SK-N-SH (cell line): ENCODE measurements at places on chromosomes 1 and 21. TPM values are rescaled to one million over a fixed set of nuclear protein-coding genes. Genes with fewer than 3 reads are reported as not detected.

- peaks cover 10% of the 10 kb centered on the region; the same call in 1 of the 2 replicates for H3K4me1 ChIP-seq
- no peaks in the 10 kb centered on the region for H3K36me3 ChIP-seq
- H3K4me3 ChIP-seq = no peak overlapping the region
- H3K27me3 ChIP-seq = no peaks in the 10 kb centered on the region
- no peak for DNase-seq
These were observed 109.8 kb downstream of the KCNK2 start for GRCh38 chr1:215192306-215192705.

DYNLT5 gene
- not detected in 2 replicates for polyA plus RNA-seq

DNA sequence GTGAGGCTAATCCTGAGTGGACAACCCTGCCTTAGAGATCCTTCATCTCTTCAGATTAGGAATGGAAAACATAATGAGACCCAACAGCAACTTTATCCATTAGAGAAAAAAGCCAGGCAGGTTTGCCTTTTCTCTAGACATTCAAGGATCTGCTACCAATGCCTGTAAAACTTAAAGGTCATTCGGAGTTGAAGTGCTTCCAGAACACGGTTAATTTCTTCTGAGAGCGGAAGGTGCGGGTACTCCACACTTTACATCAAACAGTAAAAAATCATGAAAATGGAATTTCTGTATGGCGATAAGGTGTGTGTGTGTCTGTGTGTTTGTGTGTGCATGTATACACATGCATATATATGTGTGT lies 65.2 kb upstream of the PRKACB start:
- peak overlapping the region; percentile 94 for H3K4me3 ChIP-seq
- H3K4me1 ChIP-seq = no peaks in the 10 kb centered on the region; the same call in 1 of the 2 replicates
- peaks cover 15% of the 10 kb centered on the region for H3K36me3 ChIP-seq
- H3K27ac ChIP-seq = peak overlapping the region; percentile 91
- DNase-seq = no peak

- H3K36me3 ChIP-seq = no peaks in the 10 kb centered on the region
- H3K4me3 ChIP-seq = no peak overlapping the region
- no peak overlapping the region for H3K27ac ChIP-seq
- no peaks in the 10 kb centered on the region for H3K4me1 ChIP-seq
These were observed 286.6 kb upstream of the ZP4 start for GRCh38 chr1:238177351-238177750.

DNA sequence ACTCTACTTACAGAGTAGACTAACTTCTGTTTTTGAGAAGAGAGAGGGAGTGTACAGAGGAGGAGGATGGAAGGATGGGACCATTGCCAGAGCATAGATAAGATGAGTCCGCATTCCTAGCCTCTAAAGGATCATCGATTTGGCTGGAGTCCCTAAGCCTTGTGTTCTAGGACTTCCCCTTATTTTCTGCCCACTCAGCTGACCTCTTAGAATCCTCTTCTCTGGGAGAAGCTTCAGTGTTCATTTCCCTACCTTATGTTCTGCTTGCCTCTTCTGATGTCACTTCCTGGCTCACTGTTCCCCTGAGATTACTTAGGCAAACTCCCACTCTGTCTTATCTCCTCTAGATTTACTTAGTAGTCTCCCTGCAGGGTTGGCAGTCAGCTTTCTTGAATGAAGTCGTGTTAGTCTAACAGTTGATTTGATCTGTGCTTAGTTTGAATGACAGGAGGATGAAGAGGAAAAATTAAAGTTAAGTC lies 156.7 kb downstream of the SYT2 start:
- peaks cover 11% of the 10 kb centered on the region for H3K4me1 ChIP-seq
- peak overlapping the region; percentile 74; the same call in 1 of the 2 replicates for H3K27ac ChIP-seq
- DNase-seq = no peak
- no peak overlapping the region for H3K4me3 ChIP-seq

GRCh38 chr1:87250336-87250735 lies 78.3 kb upstream of the LMO4 start:
- no peak overlapping the region for H3K27ac ChIP-seq
- no peak for DNase-seq
- no peaks in the 10 kb centered on the region for H3K36me3 ChIP-seq

- H3K4me1 ChIP-seq = peaks cover 2% of the 10 kb centered on the region; the same call in 1 of the 2 replicates
- H3K4me3 ChIP-seq = no peak overlapping the region
- no peak for DNase-seq
- H3K27ac ChIP-seq = no peak overlapping the region
- H3K36me3 ChIP-seq = no peaks in the 10 kb centered on the region
These were observed 12.5 kb upstream of the TTC22 start for GRCh38 chr1:54813485-54814125.

- no peak for DNase-seq
- no peaks in the 10 kb centered on the region for H3K36me3 ChIP-seq
- H3K27ac ChIP-seq = no peak overlapping the region; the same call in 1 of the 2 replicates
- peaks cover 45% of the 10 kb centered on the region for H3K4me1 ChIP-seq
- H3K27me3 ChIP-seq = no peaks in the 10 kb centered on the region
These were observed 46.7 kb downstream of the GALNT2 start for GRCh38 chr1:230113593-230114236.

DNA sequence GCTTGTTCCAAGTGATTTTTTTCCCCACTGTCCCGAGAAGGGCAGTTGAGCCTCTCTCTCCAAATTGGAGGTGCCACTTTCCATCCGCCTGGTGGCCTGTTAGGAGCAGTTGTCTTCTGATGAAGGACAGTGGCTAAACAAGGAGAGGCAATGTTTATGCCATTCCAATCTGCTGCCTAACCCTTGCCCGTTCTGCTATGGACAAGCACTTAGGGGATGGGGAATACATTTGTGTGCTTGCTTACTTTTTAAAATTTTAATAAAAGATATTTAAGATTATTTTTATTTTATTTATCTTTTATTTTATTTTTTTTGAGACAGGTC lies 12.0 kb downstream of the COQ8A start:
- H3K27me3 ChIP-seq = no peaks in the 10 kb centered on the region
- no peak for DNase-seq
- H3K36me3 ChIP-seq = no peaks in the 10 kb centered on the region
- H3K27ac ChIP-seq = no peak overlapping the region
- H3K4me3 ChIP-seq = no peak overlapping the region

DNA sequence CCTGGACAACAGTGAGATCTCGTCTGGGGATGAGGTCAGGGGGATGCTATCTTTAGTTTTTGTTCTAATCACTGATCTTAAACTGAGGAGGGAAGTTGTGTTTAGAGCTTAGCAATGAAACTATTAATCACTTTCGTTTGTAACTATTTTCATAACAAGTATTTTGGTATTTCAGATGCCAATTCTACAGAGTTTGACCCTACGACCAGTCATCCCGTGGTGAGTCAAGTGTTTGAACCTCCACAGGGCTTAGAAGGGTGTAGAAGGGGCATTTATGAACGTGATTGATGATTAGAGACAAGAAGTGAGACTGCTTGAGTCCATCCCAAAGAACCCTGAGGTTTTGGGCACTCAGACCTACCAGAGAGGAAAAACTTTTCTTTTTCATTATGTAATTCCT lies 15.6 kb downstream of the SLFNL1 start:
- H3K36me3 ChIP-seq = peaks cover 73% of the 10 kb centered on the region
- no peak overlapping the region for H3K27ac ChIP-seq
- no peaks in the 10 kb centered on the region for H3K27me3 ChIP-seq
- DNase-seq = no peak
- no peak overlapping the region for H3K4me3 ChIP-seq
- peaks cover 18% of the 10 kb centered on the region for H3K4me1 ChIP-seq

DNA sequence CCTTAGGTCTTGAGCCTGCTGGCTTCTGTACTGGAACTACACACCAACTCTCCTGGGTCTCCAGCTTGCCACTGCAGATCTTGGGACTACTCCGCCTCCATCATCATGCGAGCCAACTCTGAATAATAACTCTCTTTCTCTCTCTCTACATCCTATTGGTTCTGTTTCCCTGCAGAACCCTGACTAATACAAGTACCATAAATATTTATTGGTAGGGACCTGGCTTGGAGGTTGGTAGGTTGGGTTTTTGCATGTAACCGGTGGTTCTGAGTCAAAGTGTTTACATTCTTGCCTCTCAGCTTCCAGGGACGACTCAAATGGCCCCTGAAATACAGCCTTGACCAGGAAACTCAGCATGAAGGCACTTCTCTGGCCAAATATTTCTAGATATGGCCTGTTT lies 110.4 kb downstream of the KCND3 start:
- no peak overlapping the region for H3K27ac ChIP-seq
- peaks cover 13% of the 10 kb centered on the region; the same call in 1 of the 2 replicates for H3K4me1 ChIP-seq
- H3K27me3 ChIP-seq = peaks cover 18% of the 10 kb centered on the region
- DNase-seq = no peak
- no peaks in the 10 kb centered on the region for H3K36me3 ChIP-seq
- no peak overlapping the region for H3K4me3 ChIP-seq

DNA sequence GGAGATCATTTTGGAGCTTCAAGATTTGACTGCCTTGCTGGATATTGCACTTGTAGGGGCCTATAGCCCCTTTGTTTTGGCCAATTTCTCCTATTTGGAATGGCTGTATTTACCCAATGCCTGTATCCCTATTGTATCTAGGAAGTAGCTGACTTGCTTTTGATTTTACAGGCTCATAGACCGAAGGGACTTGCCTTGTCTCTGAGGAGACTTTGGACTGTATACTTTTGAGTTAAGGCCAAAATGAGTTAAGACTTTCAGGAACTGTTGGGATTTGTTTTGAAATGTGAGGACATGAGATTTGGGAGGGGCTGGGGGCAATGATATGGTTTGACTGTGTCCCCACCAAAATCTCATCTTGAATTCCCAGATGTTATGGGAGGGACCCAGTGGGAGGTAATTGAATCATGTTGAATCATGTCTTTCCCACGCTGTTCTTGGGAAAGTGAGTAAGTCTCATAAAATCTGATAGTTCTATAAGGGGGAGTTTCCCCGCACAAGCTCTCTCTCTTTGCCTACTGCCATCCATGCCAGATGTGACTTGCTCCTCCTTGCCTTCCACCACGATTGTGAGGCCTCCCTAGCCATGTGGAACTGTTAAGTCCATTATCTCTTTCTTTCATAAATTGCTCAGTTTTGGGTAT lies 276.1 kb downstream of the LMX1A start:
- DNase-seq = no peak
- no peak overlapping the region for H3K4me3 ChIP-seq
- no peaks in the 10 kb centered on the region for H3K36me3 ChIP-seq
- H3K27me3 ChIP-seq = no peaks in the 10 kb centered on the region
- H3K27ac ChIP-seq = no peak overlapping the region
- H3K4me1 ChIP-seq = no peaks in the 10 kb centered on the region

MROH9 gene
- polyA plus RNA-seq = 0.24 and 0.26 TPM in 2 replicates

- no peak overlapping the region for H3K27ac ChIP-seq
- H3K4me3 ChIP-seq = no peak overlapping the region
- H3K36me3 ChIP-seq = no peaks in the 10 kb centered on the region
- H3K27me3 ChIP-seq = no peaks in the 10 kb centered on the region
- H3K4me1 ChIP-seq = peaks cover 7% of the 10 kb centered on the region; the same call in 1 of the 2 replicates
These were observed 1.3 kb downstream of the CDK18 start for GRCh38 chr1:205505791-205506190.

DNA sequence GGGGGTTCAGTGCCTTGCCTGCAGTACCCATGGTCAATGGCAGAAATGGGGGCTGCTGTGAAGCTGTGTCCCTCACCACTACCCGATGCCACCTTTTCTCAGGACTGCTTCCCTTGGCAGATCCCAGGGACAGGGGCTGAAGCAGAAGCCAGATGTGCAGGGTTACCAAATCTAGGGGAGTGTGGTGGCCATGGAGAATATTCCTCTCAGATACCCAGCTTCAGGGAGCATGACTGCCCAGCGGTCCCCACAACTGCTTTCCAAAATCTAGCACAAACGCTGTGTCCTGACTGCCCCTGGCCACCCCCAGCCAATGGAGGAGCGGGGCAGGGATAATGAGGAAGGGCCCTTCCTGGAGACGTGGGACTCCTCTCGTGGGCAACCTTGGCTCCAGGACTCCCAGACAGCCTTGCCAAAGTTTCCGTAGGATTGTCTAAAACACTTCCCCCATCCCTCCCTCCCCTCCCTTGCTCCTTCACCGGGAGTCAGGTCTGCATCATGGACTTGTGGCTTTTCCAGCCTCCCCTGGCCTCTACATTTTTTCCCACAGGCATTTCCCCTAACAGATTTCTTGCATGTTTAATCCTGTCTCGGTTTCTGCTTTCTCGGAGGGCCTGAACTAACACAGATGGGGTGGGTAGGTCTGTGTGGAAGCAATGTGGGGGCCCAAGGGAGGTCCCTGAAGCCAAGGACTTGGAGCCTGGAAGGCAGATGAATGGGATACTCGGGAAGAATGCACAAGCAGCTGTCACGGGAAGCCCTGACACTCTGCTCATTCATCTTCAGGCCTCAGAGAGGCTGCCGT lies 80.5 kb downstream of the OMA1 start:
- DNase-seq = no peak
- H3K4me3 ChIP-seq = no peak overlapping the region
- no peak overlapping the region for H3K27ac ChIP-seq
- no peaks in the 10 kb centered on the region for H3K36me3 ChIP-seq
- H3K4me1 ChIP-seq = no peaks in the 10 kb centered on the region; the same call in 1 of the 2 replicates

DNA sequence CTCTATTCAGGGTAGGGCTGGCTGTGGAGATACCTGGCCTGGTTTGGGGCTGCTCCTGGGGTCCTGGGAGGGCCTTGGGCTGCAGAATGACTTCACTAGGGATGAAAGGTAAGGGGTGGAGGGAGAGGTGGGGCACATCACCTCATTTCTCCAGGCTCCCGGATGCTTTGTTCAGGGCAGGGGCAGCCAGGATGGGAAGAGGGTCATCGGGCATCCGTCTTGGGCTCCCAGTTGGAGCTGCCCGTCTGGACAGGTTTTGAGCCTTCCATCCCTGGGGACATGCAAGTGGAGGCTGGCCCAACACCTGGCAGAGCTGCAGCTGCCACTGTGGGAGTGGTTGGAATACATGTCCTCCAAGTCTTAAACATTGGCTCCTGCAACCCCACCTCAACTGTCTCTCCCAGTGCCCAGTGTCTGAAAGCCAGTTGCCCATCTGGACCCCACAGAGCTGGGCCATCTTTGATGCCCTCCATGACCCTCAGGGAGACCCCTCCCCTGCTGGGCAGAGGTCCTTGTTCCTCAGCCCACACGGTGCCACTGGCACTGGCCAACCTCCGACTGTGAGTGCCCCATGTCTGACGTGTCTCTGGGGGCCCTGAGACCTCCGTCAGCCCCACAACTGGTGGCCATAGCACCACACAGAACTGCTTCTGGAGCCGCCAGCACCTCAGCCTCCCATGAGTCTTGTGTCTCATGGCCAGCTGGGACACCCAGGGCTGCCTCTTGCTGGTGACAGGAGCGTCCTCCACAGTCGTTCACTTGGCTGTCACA lies 52.8 kb downstream of the TRIM11 start:
- H3K27me3 ChIP-seq = no peaks in the 10 kb centered on the region
- no peak overlapping the region for H3K27ac ChIP-seq
- no peaks in the 10 kb centered on the region for H3K4me1 ChIP-seq
- H3K36me3 ChIP-seq = no peaks in the 10 kb centered on the region
